Smooth muscle cell of the pulmonary artery (primary cell): ENCODE measurements at places on chromosomes 2 and 18. TPM values are rescaled to one million over a fixed set of nuclear protein-coding genes. Genes with fewer than 3 reads are reported as not detected.

Gene ACYP2
- total RNA-seq = 13.4 and 21.7 TPM in 2 replicates

Gene FAM117B
- 3.4 and 5.1 TPM in 2 replicates for total RNA-seq

Gene IL37
- total RNA-seq = not detected in 2 replicates

Gene PXDN
- 430 and 450 TPM in 2 replicates for total RNA-seq

Gene FAP
- 172 and 182 TPM in 2 replicates for total RNA-seq

Gene MAP3K19
- not detected in 2 replicates for total RNA-seq

Gene TMEM247
- not detected in 2 replicates for total RNA-seq

Gene NYAP2
- not detected in 2 replicates for total RNA-seq

Gene EHBP1
- total RNA-seq = 61.9 and 80.9 TPM in 2 replicates

Gene AQP12A
- total RNA-seq = not detected in 2 replicates

Gene MATN3
- 1.5 and 3.4 TPM in 2 replicates for total RNA-seq

Gene SERPINB3
- total RNA-seq = 0.07 TPM in 1 of 2 replicates, not detected in the other

Gene INPP5D
- total RNA-seq = 0.59 and 0.65 TPM in 2 replicates

Gene PLB1
- 0.46 and 1.3 TPM in 2 replicates for total RNA-seq

Gene SPC25
- 0.17 and 1.1 TPM in 2 replicates for total RNA-seq

Gene ACKR3
- 1.2 and 9.2 TPM in 2 replicates for total RNA-seq

Gene RIT2
- not detected in 2 replicates for total RNA-seq

Gene SULT1C2
- total RNA-seq = 0.07 and 0.23 TPM in 2 replicates

Gene ALPG
- total RNA-seq = not detected in 2 replicates

Gene IL1B
- 2.6 and 11.9 TPM in 2 replicates for total RNA-seq

Gene C2orf66
- total RNA-seq = 0.20 and 0.59 TPM in 2 replicates

Gene FBXO15
- total RNA-seq = 0.65 and 0.73 TPM in 2 replicates

Gene OTOS
- total RNA-seq = not detected in 2 replicates
